ENCODE measurements at places on chromosomes 13 and 19. TPM values are rescaled to one million over a fixed set of nuclear protein-coding genes. Genes with fewer than 3 reads are reported as not detected.

GRCh38 chr13:80727321-80727975, 386.5 kb upstream of the SPRY2 start:
- H3K4me3 ChIP-seq, result no peak overlapping the region
- no peaks in the 10 kb centered on the region for H3K4me1 ChIP-seq
- no peak overlapping the region for H3K27ac ChIP-seq
- H3K27me3 ChIP-seq, result no peaks in the 10 kb centered on the region
- no peaks in the 10 kb centered on the region for H3K36me3 ChIP-seq
- no peak for DNase-seq

- H3K27ac ChIP-seq, result peak overlapping the region; percentile 15
- H3K4me1 ChIP-seq, result no peaks in the 10 kb centered on the region
- no peaks in the 10 kb centered on the region for H3K36me3 ChIP-seq
- no peaks in the 10 kb centered on the region for H3K27me3 ChIP-seq
- no peak for DNase-seq
Observed at GRCh38 chr13:112783135-112783977, 93.5 kb downstream of the ATP11A start.

DNA sequence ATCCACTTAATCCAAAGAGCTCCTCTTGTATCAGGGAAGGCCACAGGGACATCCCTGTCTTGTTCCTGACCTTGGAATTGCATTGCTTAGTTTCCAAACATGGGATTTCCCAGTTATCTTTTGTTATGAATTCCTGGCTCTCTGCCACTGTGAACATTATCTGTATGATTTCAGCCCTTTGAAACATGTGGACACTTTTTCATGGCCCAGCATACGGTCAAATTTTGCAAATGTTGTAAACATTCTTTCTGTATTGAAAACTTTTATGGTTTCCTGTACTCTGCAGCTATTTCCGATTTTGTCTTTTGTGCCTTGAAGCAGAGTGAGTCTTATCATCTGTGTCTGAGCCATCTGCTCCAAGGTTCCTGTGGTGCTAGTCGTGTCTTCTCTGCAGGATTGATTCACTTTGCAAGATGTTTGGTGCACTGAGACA, 4.5 kb upstream of the CFAP97D2 start:
- H3K36me3 ChIP-seq, result no peaks in the 10 kb centered on the region
- no peak overlapping the region for H3K4me3 ChIP-seq
- H3K4me1 ChIP-seq, result no peaks in the 10 kb centered on the region
- DNase-seq, result no peak

- peak overlapping the region; percentile 98 for H3K27ac ChIP-seq
Observed at GRCh38 chr19:53870485-53870844, 2.8 kb downstream of the MYADM start.

DNA sequence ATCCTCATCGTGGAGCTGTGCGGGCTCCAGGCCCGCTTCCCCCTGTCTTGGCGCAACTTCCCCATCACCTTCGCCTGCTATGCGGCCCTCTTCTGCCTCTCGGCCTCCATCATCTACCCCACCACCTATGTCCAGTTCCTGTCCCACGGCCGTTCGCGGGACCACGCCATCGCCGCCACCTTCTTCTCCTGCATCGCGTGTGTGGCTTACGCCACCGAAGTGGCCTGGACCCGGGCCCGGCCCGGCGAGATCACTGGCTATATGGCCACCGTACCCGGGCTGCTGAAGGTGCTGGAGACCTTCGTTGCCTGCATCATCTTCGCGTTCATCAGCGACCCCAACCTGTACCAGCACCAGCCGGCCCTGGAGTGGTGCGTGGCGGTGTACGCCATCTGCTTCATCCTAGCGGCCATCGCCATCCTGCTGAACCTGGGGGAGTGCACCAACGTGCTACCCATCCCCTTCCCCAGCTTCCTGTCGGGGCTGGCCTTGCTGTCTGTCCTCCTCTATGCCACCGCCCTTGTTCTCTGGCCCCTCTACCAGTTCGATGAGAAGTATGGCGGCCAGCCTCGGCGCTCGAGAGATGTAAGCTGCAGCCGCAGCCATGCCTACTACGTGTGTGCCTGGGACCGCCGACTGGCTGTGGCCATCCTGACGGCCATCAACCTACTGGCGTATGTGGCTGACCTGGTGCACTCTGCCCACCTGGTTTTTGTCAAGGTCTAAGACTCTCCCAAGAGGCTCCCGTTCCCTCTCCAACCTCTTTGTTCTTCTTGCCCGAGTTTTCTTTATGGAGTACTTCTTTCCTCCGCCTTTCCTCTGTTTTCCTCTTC, 6.3 kb downstream of the MYADM start:
- no peak overlapping the region for H3K27ac ChIP-seq
- H3K4me1 ChIP-seq, result peaks cover 49% of the 10 kb centered on the region
- peaks cover 13% of the 10 kb centered on the region for H3K36me3 ChIP-seq
- no peak overlapping the region for H3K4me3 ChIP-seq
- no peak for DNase-seq

GRCh38 chr13:98214008-98214643, 37.1 kb upstream of the RNF113B start:
- H3K4me3 ChIP-seq, result no peak overlapping the region
- no peaks in the 10 kb centered on the region for H3K27me3 ChIP-seq
- H3K27ac ChIP-seq, result peak overlapping the region; percentile 54
- no peak for DNase-seq
- H3K36me3 ChIP-seq, result no peaks in the 10 kb centered on the region
- peaks cover 28% of the 10 kb centered on the region for H3K4me1 ChIP-seq

DNA sequence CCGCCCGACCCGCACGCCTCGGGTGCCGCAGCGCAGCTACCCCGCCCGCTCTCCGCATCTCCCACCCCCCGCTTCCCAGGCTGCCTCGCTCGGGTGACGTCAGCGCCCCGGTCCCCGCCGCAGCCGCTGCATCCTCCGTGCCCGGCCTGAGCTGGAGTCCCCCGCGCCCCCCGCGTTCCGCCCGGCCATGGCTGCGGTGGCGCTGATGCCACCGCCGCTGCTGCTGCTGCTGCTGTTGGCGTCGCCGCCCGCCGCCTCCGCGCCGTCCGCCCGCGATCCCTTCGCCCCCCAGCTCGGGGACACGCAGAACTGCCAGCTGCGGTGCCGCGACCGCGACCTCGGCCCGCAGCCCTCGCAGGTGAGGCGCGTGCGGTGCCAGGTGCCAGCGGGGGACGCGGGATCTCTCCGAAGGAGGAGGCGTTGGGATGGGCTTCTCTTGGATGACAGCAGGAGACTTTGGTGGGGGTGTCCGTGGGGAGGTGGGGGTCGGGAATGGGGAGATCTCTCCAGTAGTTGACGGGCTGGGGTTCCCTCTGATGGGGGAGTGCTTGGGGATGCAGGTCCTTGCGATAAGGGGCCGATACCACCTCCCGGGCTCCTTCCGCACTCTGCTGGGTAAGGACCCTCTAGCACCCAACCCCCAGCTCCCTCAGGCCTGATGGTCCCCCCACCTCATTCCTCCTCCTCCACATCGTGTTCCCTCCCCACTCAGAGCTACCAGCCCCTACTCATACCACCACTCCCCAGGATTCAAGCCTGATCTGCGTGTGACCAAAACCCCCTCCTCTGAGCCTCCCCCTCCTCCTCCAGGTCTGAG, at the start of gene TMEM59L:
TMEM59L (plus strand) TSS at position 99 of the 817 bp plus-strand sequence; CDS start at position 188, 89 bp downstream.
- H3K27me3 ChIP-seq, result peaks cover 98% of the 10 kb centered on the region
- H3K36me3 ChIP-seq, result no peaks in the 10 kb centered on the region
- DNase-seq, result no peak
- peaks cover 28% of the 10 kb centered on the region for H3K4me1 ChIP-seq

GRCh38 chr13:97724450-97724849, 229.0 kb upstream of the IPO5 start:
- no peak overlapping the region for H3K4me3 ChIP-seq
- H3K36me3 ChIP-seq, result no peaks in the 10 kb centered on the region
- H3K27me3 ChIP-seq, result no peaks in the 10 kb centered on the region
- DNase-seq, result no peak

GRCh38 chr13:34696296-34696695, 245.8 kb upstream of the NBEA start:
- no peak overlapping the region for H3K27ac ChIP-seq
- H3K4me1 ChIP-seq, result no peaks in the 10 kb centered on the region
- no peak for DNase-seq
- no peaks in the 10 kb centered on the region for H3K36me3 ChIP-seq
- H3K27me3 ChIP-seq, result no peaks in the 10 kb centered on the region

GRCh38 chr13:112940236-112940635, 28.8 kb upstream of the MCF2L start:
- DNase-seq, result no peak
- no peak overlapping the region for H3K4me3 ChIP-seq
- H3K27me3 ChIP-seq, result no peaks in the 10 kb centered on the region
- no peaks in the 10 kb centered on the region for H3K36me3 ChIP-seq
- no peak overlapping the region for H3K27ac ChIP-seq

GRCh38 chr13:25771202-25771601, 280.6 kb downstream of the SHISA2 start:
- H3K4me1 ChIP-seq, result no peaks in the 10 kb centered on the region
- H3K27ac ChIP-seq, result no peak overlapping the region
- no peaks in the 10 kb centered on the region for H3K27me3 ChIP-seq
- H3K36me3 ChIP-seq, result no peaks in the 10 kb centered on the region
- H3K4me3 ChIP-seq, result no peak overlapping the region

DNA sequence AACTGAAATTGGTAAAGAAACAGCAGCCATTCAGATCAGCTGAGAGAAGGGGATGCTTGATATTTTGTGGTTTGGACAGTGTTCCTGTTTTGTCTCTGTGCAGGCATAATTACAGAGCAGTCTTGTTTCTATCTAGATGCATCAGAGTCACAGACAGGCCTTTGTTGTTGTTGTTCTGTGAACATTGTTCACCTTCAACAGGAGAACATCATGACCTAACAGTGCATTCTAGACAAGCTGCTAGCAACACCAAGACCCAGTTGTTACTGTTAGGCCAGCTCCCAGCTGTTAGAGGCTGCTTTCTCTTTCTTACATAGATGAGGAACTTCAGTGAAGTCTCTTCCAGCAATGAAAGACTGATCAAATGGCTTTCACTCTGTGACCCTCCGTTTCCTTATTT, 8.5 kb upstream of the LSR start:
- no peak overlapping the region for H3K4me3 ChIP-seq
- H3K27ac ChIP-seq, result peak overlapping the region; percentile 14
- H3K4me1 ChIP-seq, result no peaks in the 10 kb centered on the region
- H3K27me3 ChIP-seq, result peaks cover 21% of the 10 kb centered on the region

DNA sequence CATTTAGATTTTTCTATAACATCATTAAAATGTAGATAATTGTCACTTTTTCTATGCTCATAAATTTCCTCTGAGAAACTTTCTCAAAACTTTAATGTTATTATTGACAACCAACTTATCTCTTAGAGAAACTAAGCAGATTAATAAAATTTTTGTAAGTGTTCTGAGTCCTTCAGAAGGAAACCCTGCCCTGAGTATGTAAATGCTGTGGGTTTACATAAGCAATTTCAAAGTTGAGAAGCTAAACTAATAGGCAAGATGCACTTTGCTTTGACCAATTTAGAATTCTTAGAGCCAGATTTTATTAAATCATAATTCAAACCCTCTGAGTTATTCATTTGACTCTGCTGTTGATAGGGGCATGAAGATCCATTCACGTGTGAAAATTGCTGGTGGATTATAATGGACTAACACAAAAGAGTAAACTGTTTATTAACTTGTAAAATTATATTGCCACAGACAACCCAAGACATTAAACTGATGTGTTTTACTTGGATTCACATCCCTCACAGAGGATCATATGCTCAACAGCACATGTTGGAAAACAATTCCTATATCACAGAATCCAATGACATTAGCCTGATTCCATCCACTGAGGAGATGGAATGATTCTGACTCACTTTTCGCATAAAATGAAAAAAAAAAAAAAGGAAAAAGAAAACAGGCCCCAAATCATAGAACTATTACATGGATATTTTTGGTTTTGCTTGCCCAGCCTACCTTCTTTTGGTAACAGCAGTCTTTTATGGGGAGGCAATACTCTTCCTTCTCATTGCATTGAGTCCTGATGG, 453.7 kb upstream of the HTR2A start:
- H3K4me1 ChIP-seq, result no peaks in the 10 kb centered on the region
- no peak overlapping the region for H3K4me3 ChIP-seq
- H3K27me3 ChIP-seq, result no peaks in the 10 kb centered on the region
- H3K27ac ChIP-seq, result no peak overlapping the region
- H3K36me3 ChIP-seq, result no peaks in the 10 kb centered on the region

GRCh38 chr13:37495046-37495445, 103.5 kb downstream of the POSTN start:
- no peak for DNase-seq
- no peak overlapping the region for H3K27ac ChIP-seq
- H3K36me3 ChIP-seq, result no peaks in the 10 kb centered on the region
- H3K4me3 ChIP-seq, result no peak overlapping the region

- no peaks in the 10 kb centered on the region for H3K4me1 ChIP-seq
- H3K27me3 ChIP-seq, result no peaks in the 10 kb centered on the region
- H3K36me3 ChIP-seq, result no peaks in the 10 kb centered on the region
- no peak overlapping the region for H3K4me3 ChIP-seq
- no peak overlapping the region for H3K27ac ChIP-seq
Observed at GRCh38 chr13:113043931-113044330, 61.7 kb upstream of the F7 start.

GRCh38 chr13:59270327-59270726, 893.4 kb downstream of the DIAPH3 start:
- H3K36me3 ChIP-seq, result no peaks in the 10 kb centered on the region
- no peak for DNase-seq
- no peaks in the 10 kb centered on the region for H3K27me3 ChIP-seq

- peaks cover 41% of the 10 kb centered on the region for H3K4me1 ChIP-seq
- H3K27me3 ChIP-seq, result no peaks in the 10 kb centered on the region
- peak overlapping the region; percentile 90 for H3K27ac ChIP-seq
- peak; percentile 66 for DNase-seq
Observed at GRCh38 chr19:32691952-32692726, 518 bp downstream of the NUDT19 start.

DNA sequence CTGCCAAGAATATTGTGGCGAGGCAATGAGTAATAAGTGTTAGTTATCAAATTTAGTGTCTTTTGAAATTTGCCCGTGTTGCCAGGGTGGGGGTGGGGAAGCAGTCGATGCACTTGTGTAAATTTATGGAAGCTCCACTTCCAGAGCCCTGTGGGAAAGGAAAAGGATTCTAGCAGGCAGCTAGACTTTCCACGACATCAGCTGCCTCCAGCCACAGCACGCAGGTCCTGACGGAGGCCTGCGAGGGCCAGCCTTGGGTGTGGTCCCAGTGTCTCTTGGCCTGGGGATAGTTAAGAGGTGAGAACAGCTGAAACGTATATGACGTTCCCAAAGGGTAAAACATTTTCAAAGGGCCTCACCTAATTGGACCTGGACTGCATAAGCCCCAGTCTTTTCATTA, 433.0 kb downstream of the TSHZ3 start:
- no peaks in the 10 kb centered on the region for H3K36me3 ChIP-seq
- no peaks in the 10 kb centered on the region for H3K4me1 ChIP-seq
- H3K4me3 ChIP-seq, result no peak overlapping the region
- H3K27ac ChIP-seq, result no peak overlapping the region
- DNase-seq, result no peak

FUT1 gene
- 0.37 TPM for total RNA-seq

ZNF575 gene
- total RNA-seq, result 1.8 TPM

ENOX1 gene
- total RNA-seq, result 1.5 TPM

ZNF66 gene
- 6.4 TPM for total RNA-seq

SPINT2 gene
- 824 TPM for total RNA-seq

KLK2 gene
- total RNA-seq, result 3.8 TPM
